Fibroblast of pulmonary artery (primary cell): ENCODE measurements at places on chromosomes 12 and 14.

- DNase-seq = no peak
Observed at GRCh38 chr14:23428686-23429495, 6.6 kb downstream of the MYH7 start.

- no peak for DNase-seq
Observed at GRCh38 chr14:105315941-105316576, 1.5 kb downstream of the PACS2 start.

DNA sequence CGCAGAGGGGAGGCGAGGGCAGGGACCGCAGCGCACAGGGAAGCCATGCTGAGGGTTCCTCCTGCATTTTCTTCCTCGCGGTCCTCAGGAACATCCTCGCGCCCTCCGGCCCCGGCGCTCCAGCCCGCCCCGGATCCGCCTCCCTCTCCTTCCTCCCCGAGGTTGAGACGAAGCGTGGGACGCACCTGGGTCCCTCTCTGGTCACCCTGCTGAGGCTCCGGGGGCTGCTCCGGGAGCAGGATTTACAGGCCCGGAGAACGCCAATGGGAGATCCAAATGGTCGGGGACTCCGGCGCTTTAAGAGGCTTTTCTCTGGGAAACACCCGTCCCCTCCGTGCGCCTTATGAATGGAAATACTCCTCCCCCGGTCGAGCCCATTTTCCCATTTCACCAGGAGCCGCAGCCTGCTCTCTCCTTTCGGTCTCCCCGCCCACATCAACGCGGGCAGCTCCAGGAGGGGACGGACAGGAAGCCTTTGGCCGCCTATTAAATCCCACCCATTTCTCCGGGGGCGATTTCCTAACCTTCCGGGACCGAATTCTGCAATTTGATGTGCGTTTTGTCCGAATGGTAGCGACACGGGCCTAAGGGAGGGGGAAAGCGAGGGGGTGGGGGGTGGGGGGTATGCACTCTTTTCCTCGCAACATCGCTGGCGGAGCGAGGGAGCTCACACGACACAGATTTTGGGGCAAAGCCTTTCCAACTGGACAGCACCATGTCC lies at the start of gene UNC79:
TSS of gene UNC79 (plus strand) at position 625 of the 721 bp plus-strand sequence. CDS start at position 716, 91 bp downstream.
- peak; percentile 30 for DNase-seq

- DNase-seq = no peak
Observed at GRCh38 chr12:3629057-3629830, 123.7 kb downstream of the CRACR2A start.

DNA sequence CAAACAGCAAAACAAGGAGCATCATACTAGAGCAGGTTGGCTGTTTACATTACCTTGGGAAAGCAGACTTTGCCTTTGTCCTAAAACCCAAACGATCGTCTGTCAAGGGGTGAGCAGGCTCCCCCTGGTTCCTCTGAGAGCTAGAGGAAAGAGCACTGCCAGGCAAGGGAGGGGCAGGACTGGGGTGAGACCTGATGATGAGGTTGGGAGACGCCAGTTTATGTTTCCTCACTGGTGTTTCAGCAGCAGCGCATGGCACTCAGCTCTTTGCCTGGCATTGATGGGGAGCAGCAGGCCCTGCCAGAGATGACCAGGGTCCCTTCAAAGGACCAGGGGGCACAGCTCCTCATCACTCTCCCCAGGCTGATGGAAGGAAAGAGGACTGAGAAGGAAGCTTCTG lies 7.9 kb upstream of the KRT2 start:
- no peak for DNase-seq

DNA sequence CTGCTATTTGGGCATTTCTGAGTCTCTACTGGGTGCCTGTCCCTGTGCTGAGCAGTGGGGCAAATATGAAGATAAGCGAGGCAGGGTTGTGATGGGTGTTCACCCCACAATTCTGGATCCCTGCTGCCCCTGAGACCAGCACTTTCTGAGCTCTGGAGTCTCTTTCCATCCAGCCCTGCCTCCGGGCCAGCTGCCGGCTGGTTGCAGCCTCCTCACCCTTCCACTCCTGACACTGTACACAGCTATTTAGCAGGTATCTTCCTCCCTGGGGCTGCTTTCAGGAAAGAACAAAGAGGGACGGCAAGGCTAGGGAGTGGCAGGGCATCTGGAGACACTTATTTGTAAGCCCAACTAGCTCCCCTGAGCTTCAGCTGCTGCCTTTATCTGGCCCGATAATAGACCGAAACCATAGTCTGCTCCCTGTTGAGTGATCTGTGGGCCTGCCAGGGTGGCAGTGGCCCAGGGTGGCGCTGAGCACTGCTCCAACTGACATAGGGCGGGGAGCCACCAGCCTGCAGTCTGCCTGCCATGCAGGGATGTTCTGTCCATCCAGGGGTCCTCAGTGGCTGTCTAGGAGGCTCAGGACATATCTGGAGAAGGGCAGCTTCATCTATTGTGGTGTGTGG lies 7.6 kb upstream of the KRT80 start:
- no peak for DNase-seq

DNA sequence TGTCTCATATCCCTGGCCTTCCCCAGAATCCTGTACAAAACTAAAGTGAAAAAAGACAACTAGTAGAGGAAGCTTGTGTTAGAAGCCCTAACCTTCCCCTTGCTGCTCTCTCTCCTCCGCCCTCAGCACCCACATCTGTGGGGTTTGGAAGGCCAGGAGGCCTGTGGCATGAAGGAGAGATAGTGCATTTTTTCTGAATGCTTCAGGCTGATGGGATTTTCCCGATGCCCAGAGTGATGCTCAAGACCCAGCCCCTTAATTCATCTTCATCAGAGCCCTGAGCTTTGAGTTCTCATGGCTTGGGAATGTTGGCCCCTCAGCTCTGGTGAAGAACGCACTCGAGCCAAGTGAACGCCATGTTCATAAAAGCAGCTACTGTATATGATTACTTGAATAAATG lies 5.9 kb downstream of the FGF6 start:
- no peak for DNase-seq
